ENCODE measurements at places on chromosomes 3 and 15.

GRCh38 chr15:74997141-74997540, 1.8 kb downstream of the SCAMP5 start:
- DNase-seq: no peak

DNA sequence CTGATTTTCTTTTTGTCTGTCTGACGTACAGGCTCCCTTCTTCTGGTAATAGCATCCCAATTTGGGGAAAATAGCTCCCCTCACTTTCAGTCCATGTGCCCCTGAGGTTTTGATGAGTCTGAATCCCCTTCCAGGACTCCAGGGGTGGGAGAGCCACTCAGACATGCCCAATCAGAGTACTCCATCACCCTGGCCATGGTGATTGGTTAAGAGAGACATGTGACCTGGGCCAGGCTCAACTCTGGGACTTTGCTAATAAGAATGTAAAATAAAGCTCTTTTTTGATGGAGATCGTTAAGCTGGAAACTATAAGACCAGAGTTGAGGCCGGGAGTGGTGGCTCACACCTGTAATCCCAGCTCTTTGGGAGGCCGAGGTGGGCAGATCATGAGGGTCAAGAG, 9.2 kb upstream of the MEF2A start:
- no peak for DNase-seq

DNA sequence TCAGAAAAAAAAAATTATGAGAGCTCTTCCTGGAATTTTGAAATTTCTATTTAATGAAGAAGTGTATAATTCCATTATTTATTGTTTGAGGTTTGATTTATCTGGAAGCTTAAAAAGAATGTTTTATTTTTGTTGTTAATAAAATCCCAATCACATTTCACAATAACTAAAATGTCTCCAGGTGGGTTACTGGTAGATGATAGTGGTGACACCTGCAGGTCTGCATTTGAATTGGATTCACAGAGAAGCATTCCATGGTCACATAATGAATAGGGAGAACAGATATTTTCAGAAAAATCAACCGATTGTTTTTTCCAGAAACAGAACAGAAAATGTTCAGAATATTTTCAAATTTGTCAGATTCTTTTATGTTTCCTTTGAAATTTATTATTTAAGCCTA, 48.3 kb downstream of the ASB7 start:
- DNase-seq: no peak

DNA sequence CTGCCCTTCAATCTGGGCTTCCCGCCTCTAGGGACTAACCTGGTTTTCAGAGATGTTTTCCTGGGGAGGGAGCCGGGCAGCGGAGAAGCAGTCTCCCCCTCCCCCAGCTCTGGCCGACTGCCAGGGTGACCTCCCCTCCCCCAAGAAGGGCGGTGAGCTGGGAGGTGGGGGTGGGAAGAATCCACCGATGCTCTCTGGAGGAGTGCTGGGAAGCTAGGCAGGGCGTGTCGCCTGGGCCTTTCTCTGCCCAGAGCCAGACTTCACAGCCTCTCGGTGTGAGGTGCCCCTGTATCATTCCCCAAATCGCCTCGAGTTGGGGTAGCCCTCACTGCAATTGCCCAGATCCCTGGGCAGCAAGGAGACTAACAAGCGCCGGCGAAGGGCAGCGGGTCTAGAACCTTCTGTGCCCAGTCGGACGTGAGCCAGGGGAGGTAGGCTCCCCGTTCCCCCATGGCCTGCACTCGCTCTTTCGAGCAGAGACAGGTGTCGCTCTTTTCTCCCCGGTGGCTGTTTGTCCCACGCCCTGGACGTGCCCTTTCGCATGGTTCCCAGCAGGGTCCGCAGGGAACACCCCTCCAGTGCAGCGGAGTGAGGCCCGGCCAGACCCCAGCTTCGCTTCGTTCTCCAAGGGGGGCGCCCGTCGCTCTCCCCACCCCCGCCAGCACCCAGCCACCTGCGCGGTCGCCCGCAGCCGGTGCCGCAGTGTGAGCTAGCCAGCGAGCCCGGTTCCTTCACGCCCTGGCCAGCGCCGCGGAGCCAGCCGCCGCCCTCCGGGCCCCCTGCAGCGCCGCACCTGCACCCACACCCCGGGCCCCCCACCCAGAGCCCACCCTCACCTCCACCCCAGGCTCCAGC, 1.1 kb downstream of the RAB6B start:
- no peak for DNase-seq

DNA sequence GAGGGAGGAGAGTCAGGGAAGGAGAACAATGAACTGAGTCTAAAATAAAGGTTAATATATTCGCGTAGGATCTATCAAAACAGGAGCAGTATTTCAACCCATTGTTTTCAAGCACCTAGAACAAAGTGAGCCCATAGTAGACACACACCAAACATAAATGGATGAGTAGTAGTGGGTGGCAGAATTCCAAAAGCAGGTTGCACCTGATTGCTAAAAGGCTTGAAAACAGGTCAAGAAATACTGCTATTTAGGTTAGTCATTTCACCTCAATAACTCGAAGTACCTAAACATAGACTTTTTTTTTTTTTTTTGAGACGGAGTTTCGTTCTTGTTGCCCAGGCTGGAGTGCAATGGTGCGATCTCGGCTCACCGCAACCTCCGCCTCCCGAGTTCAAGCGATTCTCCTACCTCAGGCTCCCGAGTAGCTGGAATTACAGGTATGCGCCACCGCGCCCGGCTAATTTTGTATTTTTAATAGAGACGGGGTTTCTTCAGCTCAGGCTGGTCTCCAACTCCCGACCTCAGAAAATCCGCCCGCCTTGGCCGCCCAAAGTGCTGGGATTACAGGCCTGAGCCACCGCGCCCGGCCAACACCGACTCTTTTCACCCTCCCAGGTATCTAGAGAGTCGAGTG, 855 bp upstream of the ABHD5 start:
- no peak for DNase-seq

- no peak for DNase-seq
Measured at GRCh38 chr3:40653001-40653400, 128.2 kb downstream of the ZNF621 start.

DNA sequence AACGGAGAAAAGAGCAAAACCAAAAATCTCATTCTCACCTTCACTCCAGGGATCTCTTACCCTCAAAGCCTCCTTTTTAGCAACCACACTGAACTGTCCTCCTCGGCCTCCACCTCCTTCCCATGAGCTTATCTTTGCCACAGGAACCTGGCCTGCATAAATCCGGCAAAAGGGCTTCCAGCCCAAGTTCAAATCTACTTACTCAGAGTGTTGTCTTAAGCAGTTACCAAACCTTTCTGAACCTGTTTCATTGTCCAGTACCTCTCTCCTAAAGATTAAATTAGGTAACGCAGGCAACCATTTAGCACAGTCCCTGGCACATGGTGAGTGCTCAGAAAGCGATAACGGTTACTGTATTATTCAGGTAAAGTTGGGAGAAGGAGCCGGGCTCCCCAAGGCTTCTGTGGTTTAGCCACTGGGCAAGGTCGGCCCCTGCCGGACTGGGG, 777 bp downstream of the CIB1 start:
- DNase-seq: peak; percentile 46

DNA sequence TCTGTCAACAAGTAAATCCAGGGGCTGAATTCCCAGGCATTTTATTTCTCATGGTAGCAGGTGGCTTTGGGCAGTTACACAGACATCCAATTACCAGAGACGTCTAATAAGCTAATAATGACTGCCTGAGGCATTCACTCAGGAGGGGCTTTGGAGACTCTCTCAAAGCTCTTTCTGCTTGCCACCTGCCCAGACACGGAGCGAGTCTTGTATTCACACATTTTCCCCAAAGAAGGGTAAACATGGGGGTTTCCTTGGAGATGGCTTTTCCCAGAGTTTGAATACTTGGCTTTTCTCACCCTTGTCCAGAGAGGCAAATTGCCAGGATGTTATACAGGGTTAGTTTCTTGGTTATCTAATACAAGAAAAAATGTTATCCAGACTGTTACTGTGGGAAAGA, 132.6 kb downstream of the DIPK2A start:
- DNase-seq: peak; percentile 80

- DNase-seq: peak; percentile 30
Measured at GRCh38 chr15:97745481-97746071, 214.9 kb upstream of the ARRDC4 start.

DNA sequence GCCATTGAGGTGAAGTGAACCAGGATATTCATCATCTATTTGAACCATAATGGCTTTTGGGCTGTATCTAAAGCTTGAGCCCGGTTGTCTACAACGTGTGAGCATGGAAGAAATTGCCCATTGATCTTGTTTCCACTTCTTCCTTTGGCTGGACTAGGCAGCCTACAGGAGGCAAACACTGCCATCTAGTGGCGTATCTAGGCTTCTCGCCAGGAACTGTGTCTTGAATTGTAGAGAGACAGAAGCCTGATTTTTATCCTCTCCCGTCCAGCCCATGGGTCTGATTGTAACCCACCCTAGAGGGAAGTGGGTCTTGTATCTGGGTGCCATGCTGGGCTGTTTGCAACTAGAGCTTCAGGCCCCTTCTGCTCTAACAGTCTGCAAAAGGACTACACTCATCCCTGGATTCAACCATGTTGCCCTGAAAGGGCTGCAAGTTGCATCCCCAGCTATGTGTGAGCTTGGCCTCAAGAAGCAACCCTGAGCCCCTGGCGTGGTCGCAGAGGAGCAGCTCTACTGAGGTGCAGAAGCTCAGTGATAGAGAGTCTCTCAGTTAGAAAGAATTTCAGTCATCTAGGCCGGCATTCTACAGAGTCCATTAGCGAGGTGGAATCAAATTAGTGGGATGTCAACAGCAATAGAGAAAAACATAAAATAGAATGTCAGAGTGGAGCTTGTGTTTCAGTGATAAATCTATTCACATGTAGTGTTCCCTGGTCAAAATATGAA, 170.2 kb upstream of the UMPS start:
- peak; percentile 90 for DNase-seq

DNA sequence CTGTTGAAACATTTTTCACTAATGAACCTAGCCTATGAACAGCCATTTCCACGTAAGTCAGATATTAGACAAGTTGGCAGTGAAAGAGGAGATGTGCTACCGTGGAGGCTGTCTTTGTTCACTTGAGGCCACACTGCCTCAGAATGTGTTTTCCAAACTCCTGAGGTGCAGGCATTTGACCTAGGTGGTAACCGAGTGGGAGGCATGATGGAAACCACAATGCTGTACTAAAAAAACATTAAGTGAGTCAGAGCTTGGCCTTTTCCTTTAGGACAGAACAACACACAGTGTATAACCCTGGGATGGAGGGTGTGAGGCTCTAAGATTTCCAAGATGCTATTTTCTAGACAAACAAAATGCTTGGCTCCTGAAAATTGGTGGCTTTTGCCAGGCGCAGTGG, 406.3 kb downstream of the SOX2 start:
- DNase-seq: no peak

- peak; percentile 95 for DNase-seq
Measured at GRCh38 chr3:77038468-77038929, 1.4 kb upstream of the ROBO2 start.

- DNase-seq: no peak
Measured at GRCh38 chr15:44489464-44489863, 47.5 kb upstream of the EIF3J start.

GRCh38 chr3:55782807-55783206, 295.7 kb upstream of the WNT5A start:
- no peak for DNase-seq

- DNase-seq: no peak
Measured at GRCh38 chr3:52269776-52270175, 8.7 kb downstream of the WDR82 start.

DNA sequence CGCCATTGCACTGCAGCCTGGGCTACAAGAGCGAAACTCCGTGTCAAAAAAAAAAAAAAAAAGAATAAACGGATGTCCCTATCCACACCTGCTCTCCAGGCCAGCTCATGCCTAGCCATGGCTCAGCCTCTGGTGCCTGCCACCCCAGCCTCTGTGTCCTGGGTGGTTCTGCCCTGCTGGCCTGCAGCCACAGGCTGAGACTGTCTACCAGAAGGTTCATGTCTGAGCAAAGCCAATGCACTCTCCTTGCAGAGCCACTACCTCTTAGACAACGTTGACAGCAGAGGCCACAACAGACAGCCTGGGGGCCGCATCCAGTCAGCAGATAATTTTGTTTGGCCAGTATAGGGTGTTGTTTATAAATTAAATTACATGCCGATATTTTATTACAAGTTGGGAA, 127.7 kb downstream of the ASB7 start:
- no peak for DNase-seq

- DNase-seq: peak; percentile 79
Measured at GRCh38 chr15:68704496-68705021, 116.1 kb downstream of the ANP32A start.

DNA sequence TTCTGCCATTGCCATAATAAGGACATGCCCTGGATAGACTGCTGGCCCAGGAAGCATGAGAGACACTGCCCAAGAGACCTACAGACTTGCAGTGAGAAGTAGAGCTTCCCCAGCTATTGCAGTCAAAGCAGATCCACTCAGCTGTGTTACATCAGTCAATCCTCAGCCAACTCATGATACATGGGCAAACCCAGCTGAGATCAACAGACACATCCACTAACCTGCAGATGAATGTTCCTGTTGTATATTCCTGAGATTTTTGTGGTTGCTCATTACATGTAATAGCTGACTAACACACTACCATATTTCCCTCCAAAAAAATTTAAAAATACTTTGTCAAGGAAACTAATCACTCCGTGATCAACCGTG, 68.6 kb downstream of the DCLK3 start:
- DNase-seq: no peak

GRCh38 chr3:151387432-151387831, 2.9 kb upstream of the P2RY12 start:
- DNase-seq: no peak

GRCh38 chr15:63408524-63408923, 26.9 kb upstream of the CA12 start:
- no peak for DNase-seq

Measured in tongue (tissue), 3 donors.